ENCODE measurements at places on chromosomes 5 and 9.

- DNase-seq: no peak
Measured at GRCh38 chr5:89303033-89303480, 420.1 kb upstream of the MEF2C start.

GRCh38 chr9:5593904-5594303 is 35.0 kb upstream of the RIC1 start:
- no peak for DNase-seq

DNA sequence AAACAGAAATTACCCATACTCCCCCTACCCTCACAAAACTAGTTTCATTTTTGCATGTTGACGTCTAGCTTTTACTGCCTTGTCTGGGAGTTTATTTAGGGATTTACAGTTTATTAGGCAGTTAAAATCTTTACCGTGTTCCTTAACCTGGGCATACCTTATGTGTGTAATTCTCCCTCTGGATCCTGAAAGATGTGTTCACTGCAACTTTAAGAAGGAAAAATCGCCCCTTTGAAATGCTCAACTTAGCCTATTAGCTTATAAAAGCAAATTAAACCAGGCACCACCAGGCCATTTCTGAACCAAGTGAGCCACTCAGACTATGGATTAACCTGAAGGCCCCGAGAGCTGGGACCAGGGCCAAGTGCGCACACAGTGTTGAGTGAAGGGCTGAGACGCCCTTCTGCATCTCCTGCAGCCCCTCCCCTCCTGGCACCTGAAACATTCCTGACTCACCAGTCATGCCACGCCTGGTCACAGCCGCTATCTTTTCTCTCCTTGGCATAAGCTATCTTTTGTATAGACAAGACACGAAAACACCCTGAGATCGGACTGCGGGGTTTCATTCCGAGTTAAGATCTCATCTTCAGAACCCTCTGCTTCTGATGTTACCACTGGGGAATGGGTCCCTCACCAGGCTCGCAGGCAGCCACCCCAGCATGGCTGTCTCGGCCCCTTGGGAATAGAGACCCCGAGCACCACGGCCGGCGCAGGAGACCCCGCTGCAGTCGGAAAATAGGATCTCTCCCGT is 111.9 kb downstream of the ROR2 start:
- DNase-seq: no peak

GRCh38 chr5:68344447-68345111 is 129.0 kb downstream of the PIK3R1 start:
- DNase-seq: peak; percentile 22

GRCh38 chr9:17744786-17745185 is 165.9 kb downstream of the SH3GL2 start:
- DNase-seq: no peak

DNA sequence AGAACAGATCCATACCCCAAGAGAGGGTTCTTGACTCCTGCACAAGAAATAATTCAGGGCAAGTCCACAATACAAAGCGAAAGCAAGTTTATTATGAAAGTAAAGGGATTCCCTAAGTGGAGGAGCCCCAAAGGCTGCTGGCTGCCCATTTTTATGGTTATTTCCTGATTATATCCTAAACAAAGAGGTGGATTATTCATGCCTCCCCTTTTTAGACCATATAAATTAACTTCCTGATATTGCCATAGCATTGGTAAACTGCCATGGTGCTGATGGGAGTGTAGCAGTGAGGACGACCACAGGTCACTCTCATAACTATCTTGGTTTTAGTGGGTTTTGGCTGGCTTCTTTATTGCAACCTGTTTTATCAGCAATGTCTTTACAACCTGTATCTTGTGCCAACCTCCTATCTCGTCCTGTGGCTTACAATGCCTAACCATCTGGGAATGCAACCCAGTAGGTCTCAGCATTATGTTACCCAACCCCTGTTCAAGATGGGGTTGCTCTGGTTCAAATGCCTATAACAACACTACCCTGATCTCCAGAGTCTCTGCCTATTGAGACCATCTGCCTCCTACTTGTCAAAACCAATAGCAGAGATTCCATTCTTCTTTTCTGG is 154.4 kb upstream of the GRAMD2B start:
- DNase-seq: no peak

DNA sequence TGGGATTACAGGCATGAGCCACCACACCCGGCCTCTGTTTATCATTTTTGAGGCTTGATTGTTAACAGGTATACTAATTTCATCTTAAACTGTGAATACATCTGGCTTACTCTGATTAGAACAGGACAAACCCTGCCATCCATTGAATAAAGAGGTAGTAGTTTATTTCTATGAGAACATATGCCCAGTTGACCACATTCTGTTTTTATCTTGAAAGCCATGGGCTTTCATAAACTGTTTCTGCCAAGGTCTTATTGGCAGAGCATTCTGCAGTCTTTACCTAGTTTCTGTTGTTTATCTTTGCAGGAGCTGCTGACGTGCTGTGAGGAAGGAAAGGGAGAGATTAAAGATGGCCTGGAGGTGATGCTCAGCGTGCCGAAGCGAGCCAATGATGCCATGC is 184.9 kb upstream of the OTULINL start:
- no peak for DNase-seq

- DNase-seq: no peak
Measured at GRCh38 chr9:2059274-2059929, 44.3 kb downstream of the SMARCA2 start.

- no peak for DNase-seq
Measured at GRCh38 chr5:176441921-176442323, 6.3 kb upstream of the FAF2 start.

GRCh38 chr9:91750343-91750742 is 199.7 kb downstream of the ROR2 start:
- no peak for DNase-seq

DNA sequence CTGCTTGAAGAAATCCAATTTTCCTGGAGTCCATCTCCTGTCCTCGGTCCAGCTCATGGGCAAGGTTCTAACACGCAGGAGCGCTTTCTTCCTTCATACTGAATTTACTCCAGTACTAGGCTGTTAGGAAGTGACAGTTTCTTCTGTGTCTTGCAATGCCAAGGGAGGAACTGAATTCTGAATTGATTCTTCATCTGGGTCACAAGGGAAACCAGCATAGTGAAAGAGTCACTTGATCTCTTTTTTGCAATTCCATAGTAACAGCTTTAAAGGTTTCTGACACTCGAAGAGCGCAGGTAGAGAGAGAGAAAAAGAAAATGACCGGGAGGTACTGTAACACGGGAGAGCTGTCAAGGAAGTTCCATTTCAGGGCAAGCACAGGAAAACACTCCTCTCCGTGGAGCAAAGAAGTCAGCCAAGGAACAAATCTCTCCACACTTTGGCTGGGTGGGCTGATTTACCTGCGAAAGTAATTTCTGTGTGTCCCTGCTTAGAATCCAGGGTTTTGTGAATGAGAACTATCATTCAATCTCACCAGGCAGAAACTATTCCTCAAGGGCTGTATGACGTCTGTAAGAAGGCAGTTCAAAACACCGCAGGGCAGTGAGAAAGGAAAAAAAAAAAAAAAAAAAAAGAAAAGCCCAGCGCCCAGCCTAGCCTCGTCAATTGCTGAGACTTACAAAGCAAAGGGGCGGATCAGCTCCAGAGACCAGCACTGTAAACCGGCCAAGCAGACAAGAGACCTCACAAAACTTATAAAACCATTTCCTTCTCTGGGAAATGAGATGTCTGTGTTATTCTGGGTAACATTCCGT is 617.8 kb downstream of the PDE4D start:
- no peak for DNase-seq

GRCh38 chr5:22088517-22088916 is 764.6 kb downstream of the CDH12 start:
- no peak for DNase-seq

- DNase-seq: no peak
Measured at GRCh38 chr5:123721675-123722276, 209.8 kb downstream of the CSNK1G3 start.

GRCh38 chr9:108283696-108284095 is 572.1 kb downstream of the ACTL7B start:
- DNase-seq: no peak

- no peak for DNase-seq
Measured at GRCh38 chr9:133653638-133654037, 17.5 kb downstream of the DBH start.

GRCh38 chr5:180599981-180600553 is 8.8 kb upstream of the SCGB3A1 start:
- no peak for DNase-seq

GRCh38 chr5:60584304-60584703 is 115.7 kb downstream of the DEPDC1B start:
- DNase-seq: no peak

GRCh38 chr9:15499139-15499538 is 11.6 kb downstream of the PSIP1 start:
- no peak for DNase-seq

DNA sequence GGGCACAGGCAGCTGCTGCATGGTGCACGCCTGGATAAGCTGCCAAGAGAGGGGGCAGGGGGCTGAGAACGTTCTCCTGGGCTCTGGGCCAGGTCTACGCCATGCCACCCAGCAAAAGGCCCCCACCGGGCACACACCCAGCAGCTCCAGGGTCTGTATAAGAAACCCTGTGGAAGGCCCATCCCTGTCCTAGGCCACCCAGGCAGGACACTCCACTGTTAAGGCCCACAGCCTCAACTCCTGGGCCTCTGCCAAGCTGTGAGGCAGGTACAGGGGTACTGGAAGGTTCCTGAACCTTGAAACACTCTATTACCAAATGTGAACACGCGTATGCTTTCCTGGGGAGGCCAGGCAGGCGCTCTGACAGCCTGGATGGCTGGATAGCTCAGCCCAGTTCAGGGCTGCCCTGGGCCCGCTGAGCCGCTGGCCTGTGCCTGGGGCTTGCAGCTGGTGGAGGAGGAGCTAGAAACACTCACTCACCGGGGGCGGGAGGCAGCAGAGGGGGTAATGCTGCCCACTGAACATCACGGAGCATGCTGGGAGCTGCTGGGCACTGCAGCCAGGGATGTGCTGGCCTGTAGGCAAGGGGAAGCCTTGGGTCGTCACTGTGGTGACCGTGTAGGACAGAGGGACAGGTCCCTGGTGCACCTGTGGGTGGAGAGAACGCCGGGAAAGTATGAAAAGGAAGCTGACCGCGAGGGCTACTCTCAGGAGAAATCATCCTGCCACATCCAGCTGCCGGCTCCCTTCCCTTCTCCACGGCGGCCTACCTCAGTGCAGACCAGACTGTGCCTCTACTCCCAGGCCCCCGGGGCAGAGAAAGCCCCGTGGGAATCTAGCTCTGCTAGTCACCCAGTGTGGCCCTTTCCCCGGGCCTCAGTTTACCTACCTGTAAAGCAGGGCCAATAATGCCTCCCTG is 6.0 kb downstream of the RNF44 start:
- DNase-seq: no peak

GRCh38 chr9:12817702-12818101 is 42.9 kb downstream of the LURAP1L start:
- no peak for DNase-seq

GRCh38 chr9:13665418-13666066 is 386.1 kb upstream of the MPDZ start:
- DNase-seq: no peak

DNA sequence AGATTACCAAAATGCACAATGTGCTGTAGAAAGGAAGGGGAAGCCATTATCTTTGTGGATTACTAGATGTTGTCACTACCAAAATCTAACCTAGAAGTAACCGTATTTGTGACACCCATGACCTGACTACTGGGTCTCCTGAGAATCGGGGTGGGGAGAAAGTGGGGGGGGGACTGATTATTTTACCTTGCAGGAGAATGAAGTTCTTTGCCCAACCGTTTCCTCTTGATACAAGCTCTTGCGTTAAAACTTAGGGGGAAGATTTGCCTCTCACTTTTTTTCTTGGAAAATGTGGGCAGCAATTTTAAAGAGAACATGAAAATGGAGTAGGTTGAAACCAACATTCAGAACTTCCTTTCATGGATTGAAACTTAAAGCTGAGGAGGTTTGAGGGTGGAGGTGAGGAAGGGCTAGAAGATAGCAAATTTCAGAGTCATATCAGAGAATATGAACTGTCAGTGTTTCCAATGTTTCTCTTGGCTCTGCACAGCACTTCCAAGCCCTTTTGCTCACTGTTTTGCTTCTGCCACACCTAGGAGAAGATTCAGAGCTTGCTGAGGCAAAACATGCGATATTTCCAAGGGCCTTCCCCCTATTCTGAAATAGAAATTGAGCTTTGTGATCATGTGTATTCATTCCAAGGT is 280.8 kb downstream of the AOPEP start:
- DNase-seq: no peak

- no peak for DNase-seq
Measured at GRCh38 chr9:130411566-130411915, 33.2 kb upstream of the ASS1 start.

GRCh38 chr9:3331801-3332200 is 194.0 kb downstream of the RFX3 start:
- no peak for DNase-seq

DNA sequence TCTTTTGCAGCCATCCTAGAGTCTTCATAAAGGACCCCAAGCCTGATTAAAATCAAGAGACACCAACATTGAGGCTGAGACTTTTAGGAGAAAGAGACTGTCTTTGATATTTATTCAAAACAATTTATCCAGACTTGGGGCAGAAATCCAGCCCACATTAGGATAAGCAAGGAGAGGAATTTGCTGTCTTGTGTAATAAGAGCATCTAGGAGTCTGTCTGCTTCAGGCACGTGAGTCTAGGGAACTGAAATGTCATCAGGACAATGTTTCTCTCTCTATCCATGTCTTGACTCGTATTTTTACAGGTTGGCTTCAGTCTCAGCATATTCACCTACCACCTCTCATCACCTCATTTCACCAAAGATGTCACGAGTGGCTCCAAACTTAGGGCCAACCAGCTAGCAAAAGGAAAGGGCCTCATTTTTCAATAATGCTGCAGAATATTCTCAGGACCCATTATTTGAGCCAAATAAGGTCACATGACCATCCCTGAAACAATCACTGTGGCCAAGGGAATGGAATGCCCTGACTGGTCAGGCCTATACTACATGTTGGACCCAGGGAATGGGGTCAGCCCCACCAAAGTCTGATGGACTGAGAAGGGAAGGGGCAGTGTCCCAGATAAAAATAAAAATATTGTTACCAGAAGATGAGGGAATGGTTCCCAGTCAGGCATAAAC is 70.3 kb upstream of the SAP30L start:
- no peak for DNase-seq
